Stimulated activated CD8-positive, alpha-beta memory T cell treated with anti-CD3 and anti-CD28 coated beads, Interleukin-4, amount 100 ng/mL, for 24 hours (primary cell): ENCODE measurements at places on chromosomes 13 and 19.

DNA sequence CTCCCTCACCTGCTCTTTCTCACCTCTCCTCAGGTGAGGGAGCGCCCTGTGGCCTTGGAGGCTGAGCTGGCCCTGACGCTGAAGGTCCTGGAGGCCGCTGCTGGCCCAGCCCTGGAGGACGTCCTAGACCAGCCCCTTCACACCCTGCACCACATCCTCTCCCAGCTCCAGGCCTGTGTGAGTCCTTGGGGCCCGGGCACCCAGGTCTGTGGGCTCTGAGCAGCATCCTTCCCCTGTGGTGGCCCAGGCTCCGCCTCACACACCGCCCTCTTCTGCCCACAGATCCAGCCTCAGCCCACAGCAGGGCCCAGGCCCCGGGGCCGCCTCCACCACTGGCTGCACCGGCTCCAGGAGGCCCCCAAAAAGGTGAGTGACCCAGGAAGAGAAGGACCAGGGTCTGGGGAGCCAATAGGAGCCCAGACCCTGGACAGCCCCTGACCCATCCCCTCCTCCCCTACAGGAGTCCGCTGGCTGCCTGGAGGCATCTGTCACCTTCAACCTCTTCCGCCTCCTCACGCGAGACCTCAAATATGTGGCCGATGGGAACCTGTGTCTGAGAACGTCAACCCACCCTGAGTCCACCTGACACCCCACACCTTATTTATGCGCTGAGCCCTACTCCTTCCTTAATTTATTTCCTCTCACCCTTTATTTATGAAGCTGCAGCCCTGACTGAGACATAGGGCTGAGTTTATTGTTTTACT, 1.9 kb downstream of the IFNL1 start:
- peak; percentile 47 for DNase-seq

GRCh38 chr19:49417088-49417487, 6.2 kb downstream of the PTH2 start:
- DNase-seq, result no peak

DNA sequence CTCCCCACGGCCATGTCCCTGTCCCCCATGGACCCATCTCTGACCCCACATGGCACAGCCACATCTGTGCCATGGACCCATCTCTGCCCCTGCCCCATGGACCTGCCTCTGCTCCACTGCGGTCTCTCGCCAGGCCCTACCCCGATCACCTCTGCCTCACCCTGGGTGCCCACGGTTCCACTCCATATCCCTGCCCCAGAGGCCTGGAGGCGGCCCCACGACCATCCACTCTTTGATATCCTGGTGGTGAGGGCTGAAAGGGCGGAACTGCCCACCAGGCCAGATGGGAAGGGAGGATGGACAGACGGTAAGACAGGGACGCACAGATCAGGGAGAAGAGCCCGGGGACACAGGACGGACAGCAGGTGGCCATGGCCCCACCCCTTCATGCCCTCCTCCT, 327 bp downstream of the PTGER1 start:
- DNase-seq, result no peak

GRCh38 chr13:84446972-84447639, 564.8 kb upstream of the SLITRK1 start:
- DNase-seq, result no peak

DNA sequence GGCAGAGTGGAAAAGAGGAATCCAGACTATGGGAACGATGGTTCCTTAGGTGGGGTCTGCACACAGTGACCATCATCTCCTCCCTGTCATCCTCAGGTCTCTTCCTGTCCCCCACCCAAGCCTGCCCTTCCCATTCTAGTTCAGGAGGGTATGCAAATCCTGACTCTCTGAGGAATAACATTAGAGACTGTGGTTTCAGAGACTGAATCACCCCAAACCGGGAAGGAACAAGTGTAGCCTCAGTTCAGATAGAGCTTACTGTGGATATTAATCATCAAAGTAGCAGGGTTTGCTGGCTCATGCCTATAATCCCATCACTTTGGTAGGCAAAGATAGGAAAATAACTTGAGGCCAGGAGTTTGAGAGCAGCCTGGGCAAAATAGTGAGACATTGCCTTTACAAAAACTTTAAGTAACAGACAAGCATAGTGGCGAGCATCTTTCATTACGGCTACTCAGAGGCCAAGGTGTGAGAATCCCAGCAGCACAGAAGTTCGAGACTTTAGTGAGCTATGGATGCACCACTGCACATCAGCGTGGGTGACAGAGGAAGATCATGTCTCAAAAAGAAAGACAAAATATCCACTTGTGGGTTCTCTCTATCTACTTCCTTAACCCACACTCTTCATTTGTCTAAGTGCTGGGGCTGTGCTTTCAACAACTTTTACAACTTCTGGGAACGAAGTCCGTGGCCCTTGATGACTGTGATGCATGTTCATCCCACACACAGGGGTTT, 19.3 kb upstream of the LGALS13 start:
- no peak for DNase-seq

DNA sequence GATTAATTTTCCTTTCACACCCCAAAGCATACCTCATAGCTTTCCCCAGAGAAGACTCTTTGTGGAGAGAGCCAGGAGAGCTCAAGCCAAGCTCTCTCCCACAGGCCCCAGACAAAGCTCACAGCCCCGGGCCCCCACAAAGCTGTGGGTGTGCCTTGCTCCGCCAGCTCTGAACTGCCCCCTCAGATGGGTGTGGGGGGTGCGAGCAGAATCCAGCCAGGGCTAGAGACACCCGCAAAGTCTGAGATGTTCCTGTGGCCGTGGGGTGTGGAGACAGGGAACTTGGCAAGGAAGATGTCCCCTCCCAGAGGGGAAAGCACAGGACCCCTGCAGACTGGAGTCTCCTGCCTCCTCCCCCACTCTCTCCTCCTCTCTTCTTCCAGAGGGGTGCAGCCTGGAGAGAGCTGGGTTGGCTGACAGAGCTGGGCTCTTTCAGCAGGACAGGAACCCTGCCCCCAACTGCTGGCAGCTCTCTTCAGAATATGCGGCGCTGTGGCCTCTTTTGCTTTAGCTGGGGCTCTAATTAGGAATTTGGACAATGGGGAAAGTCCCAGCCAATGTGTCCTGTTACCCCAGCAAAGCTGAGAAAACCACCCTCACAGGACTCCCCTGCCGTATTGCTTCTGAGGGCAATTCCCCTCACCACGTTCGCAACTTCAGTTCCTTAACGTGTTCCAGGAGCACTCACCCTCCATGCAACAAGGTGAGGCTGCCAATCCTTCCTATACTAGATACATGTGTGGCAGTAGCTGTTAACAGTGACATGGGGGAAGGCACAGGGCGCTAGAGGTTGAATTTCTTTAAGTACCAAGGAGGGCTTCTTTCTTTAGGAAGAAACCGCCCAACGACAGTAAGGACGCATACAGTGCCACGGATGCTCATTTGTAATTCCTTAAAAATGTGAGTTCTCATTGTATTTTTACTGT, 170.0 kb downstream of the COL4A1 start:
- no peak for DNase-seq

- DNase-seq, result peak; percentile 9
Measured at GRCh38 chr19:34145741-34146202, 26.5 kb upstream of the LSM14A start.

GRCh38 chr13:111893607-111894443, 173.1 kb upstream of the SOX1 start:
- DNase-seq, result no peak

DNA sequence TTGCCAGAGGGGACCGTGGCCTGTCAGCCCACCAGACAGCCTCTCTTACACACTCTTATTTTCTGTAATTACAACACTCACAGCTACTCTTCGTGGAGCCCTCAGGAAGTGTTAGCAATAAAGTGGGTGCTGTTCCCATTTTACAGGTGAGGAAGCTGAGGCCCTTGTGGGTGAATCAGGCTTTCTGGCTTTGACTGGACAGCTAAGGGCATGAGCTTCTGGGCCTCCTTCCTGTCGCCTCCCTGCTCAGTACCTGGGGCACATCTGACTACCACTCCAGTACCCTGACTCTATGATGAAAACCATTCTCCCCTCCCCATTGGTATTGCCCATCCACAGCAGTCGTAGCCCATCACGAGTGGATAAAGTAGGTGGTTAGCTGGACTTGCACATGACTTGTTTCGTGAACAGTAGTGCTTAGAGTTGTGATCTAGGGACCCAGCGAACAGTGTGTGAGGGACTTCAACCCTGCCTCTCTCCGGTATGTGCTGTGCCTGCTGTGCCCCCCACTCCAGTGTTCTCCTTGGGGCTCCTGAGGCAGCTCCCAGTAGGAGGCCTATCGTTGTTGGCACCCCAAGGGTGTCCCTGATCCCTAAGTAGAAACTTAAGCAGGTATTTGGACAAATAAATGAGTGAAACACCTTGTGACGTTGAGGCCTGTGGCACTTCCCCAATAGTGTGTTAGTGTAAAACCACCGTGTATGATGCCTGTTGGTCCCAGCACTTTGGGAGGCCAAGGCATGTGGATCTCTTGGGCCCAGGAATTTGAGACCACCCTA, 38.6 kb downstream of the GATAD2A start:
- DNase-seq, result no peak

DNA sequence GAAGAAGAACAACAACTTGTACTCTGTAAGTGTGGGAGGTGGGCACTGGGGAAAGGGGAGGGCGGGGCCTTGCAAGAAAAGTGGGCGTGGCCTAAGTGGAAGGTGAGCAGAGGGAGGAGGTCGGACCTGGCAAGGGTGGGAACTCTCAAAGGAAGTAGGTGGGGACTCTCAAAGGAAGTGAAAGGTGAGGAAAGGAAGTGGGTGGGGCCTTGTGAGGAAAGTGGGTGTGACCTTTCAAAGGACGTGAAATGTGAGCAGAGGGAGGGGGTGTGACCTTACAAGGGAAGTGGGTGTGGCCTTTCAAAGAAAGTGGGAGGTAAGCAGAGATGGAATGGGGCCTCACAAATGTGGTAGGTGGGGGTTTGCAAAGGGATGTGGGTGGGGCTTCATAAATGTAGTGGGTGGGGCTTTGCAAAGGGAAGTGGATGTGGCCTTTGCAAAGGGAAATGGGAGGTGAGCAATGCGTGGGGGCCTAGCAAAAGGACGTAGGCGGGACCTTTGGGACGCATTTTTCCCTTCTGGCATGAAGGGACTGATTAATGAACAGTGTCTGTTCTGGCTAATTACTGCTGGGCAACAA, 25.9 kb downstream of the ACSBG2 start:
- peak; percentile 10 for DNase-seq

DNA sequence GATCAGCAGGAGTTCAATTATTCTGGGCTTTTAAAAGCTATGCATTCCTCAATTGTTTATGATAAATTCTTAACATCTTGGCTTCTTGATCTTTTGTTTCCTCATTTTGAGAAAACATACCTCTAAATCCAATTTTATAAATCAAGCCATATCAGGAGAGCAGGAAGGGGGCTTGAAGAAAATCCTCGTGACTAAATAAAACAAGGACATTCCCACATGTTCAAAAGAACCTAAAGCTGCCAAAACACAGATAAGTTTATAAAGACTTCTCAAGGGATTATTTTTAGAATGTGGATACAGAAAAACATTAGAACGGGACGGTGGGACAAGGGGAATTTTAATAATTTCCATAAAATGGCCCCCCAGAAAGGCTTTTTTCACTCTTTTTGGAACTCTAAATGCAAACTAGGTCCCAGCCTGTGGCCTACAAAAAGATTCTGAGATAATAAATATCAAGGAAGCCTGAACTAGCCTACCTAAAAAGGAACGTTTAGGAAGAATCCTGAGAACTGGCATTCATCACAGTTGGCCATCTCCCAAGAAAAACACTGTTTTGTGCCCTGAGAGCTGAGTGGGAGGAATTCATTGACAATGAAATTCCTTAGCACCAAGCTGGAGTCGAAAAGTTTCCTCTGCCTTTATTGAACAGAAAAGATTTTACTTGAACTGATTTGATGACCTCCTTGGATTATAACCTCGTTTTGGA, 30.1 kb downstream of the ZAR1L start:
- DNase-seq, result no peak

- no peak for DNase-seq
Measured at GRCh38 chr19:55097864-55098715, 19.3 kb downstream of the PPP1R12C start.

- no peak for DNase-seq
Measured at GRCh38 chr13:27404680-27405079, 19.7 kb upstream of the GTF3A start.
